ENCODE measurements at places on chromosomes 16 and 17.

GRCh38 chr17:63675607-63676546 is 24.0 kb downstream of the LIMD2 start:
- DNase-seq = no peak

DNA sequence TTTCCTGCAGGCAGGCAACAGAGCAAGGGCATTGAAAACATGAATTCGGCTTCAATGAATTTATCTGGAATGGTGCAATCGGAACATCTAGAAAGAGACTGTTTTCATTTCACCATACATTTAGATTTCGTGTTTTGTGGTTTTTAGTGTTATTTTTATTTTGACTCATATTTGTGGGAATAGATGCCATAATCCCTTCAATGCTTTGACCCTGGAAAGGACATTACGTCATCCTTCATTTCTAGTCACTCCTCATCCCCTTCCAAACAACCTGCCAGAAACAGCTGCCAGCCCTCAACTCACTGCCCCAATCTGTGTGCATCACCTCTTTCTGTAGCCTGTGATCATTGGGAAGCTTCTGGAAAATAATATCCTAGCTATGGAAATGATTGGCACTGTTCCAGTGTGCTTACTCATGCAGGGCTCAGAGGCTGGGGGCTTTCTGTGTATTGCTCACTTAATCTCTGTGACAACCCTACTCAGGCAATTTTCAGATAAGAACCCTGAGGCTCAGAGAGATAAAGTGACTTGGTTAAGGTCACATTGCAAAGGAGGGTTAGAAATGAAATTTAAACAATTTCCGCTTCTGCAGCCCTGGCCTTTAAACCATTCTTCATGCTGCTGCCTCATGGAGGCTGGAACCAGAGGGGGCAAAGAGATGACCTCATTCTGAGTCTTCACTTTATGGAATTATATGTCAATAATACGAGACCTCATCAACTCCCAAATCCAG is 9.5 kb upstream of the KSR1 start:
- DNase-seq = no peak

DNA sequence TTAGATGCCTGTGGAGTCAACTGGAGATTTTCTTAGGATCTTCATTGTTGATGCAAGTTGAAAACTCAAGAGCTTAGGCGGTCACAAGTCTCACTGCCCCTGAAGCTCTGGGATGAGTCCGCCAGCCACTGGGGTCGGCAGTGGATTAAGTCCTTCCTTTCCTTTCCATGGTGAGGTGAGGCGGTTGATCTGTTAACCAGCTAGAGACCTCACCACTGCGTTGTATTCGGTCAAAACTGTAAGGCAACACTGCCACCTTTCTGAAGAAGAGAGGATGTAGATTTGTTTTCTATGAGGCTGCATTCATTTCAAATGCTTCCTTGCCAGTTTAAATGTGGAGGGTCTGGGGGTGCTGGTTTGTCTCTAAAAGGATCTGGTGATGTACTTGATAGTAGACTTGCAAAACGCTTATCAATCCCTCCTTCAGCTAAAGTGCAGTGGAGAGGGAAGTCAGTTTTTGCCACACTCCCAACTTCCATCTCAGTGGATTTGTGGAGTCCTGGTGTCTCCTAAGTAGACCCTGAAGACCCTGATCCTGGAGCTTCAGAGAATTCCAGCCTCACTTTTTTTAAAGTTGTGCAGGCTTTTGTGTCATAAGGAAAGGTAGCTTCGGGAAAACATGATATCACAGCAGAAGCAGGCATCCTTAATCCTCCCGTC is 1.7 kb downstream of the MYOCD start:
- DNase-seq = peak; percentile 64

- no peak for DNase-seq
Observed at GRCh38 chr17:27323538-27324215, 29.8 kb downstream of the WSB1 start.

GRCh38 chr17:55090079-55090492 is 121.5 kb downstream of the STXBP4 start:
- DNase-seq = peak; percentile 36

DNA sequence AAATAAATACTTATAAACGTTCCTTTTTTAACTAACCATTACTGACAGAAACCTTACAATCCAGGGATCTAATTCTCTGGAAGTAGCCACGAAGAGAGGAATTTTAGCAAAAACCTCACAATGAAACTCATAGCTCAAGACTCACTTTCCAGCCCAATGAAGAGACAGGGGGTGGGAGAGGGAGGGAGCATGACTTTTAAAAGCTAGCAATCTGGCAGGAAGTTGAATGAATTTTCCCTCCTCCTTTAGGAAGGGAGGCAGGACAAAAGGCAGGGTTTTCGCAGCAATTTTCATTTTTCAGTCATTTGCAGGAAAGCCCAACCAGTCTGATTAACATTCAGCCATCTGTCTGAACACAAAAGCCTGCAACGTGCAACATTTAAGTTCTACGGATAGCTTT is 381.5 kb upstream of the PSMD7 start:
- no peak for DNase-seq
